Fibroblast of the aortic adventitia (primary cell): ENCODE measurements at places on chromosomes 3 and 15.

GRCh38 chr15:90593499-90594158 is 63.9 kb downstream of the CRTC3 start:
- DNase-seq: no peak

DNA sequence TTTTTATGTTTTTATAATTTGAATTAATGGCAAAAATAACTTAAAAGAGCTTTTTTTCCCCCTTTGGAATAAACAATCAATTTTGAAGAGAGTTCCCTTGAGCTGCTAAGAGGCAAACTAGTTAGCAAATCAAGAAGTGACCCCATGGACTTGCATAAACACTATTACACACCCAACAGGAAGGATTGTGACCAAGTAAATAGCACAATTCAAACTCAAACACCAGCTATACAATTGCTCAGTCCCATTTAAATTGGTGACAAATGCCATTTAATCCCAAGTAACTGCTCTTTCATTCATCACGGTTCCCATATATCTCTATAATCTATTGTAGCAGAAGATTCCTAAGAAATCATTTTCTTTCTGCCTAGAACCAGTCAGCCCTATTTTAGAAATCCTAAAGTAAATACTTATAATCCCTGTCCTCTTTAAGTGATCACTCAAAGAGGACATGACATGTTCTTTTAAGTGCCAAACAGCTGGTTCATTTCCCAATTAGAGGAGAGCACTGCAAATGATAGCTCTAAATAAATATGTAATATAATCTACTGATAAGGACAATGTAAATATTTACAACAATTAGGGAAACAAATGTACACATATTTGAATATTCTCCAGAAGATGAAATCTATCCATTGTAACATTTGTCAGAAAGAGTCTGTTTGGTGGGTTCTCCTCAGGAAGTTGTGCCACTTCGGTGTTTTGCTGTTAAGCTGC is 137.8 kb upstream of the ADAMTS9 start:
- no peak for DNase-seq

- no peak for DNase-seq
Measured at GRCh38 chr3:39196671-39197356, 4.4 kb upstream of the XIRP1 start.

DNA sequence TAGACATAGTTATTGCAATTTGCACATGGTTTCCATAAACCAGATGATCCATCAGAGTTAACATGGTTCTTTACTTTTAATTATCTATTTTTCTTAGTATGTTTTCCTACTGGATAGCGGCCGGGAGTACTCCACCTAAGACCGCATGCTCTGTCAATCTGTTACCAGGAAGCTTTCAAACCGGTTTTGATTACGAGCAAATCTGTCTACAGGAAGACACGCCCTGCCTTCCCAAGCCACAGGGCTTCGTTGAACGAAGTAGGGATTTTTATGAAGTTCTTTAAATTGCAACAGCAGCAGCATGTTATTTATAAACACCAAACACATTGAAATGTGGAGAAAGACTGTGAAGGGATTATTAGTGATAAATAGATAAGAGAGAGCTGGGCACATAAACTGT is 283.3 kb upstream of the ROBO2 start:
- no peak for DNase-seq

DNA sequence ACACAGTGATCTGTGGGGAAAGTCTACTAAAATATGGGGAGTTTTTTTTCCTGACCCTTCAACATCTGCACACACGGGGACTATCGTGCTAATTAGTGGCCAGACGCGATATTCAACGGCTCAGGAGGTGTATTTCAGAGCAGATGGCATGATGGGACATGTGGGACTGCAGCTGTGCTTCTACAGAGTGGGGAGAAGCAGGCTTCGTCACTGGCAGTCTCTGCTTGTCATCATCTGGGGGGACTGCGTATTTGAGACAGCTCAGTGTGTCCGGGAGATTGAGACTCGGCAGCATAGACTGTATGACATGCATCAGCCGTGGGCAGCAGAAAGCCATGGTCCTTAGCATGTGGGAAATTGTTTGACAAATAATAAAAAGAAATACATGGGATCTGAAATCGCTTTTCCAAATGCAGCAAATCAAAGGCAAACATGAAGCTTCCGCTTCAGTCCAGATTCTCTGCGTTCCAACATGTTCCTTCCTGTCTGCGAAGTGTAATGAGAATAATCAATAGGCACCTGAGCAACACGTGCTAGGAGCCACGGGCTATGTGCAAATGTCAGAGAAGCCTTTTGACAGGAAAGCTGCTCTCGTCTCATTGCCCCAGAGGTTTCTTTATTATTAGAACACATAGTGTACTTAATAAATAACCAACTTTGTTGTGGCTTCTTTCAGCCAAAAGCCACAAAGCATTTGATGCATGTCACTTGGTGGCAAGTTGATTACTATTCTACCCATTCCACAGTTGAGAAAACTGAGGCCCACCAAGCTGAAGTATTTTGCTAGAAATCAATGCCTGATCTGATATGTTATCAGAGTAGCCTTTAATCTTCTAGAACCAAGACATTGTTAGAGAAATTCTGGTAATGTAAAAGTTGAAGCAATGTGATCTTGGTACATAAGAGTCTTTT is 276.3 kb downstream of the RYR3 start:
- no peak for DNase-seq

GRCh38 chr3:126259411-126260391 is 79.3 kb upstream of the ALDH1L1 start:
- DNase-seq: peak; percentile 40

GRCh38 chr3:141259821-141260629 is 28.4 kb downstream of the PXYLP1 start:
- no peak for DNase-seq

GRCh38 chr3:184338511-184338945 is 1.1 kb downstream of the FAM131A start:
- peak; percentile 86 for DNase-seq

DNA sequence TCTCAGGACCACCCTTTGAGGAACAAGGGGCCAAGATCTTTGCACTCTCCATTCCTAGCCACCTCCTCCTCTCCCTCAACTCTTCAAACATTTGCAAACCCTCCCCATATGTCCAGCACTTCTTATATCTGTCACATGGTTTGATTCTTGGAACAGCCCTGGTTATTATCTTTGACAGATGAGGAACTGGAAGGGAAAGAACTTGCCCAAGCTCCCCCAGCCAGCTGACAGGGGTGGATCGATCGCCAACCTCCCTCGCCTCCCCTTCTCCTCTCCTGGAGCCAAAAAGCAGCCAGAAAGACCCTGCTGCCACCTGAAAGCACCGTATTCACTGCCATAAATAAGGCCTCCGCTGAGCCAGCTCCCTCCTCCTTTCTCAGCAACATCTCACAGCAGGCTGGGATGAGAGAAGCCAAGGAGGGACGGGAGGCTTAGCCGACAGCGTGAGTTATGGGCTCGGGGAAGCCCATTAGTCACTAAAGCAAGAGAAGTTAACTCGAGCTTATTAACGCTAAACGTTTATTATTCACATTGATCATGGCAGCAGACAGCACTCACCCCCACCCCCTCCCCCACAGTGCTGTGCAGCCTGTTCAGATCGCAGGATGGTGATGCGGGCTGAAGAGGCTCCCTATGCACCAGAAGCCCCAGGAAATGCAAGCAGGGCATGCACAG is 22.2 kb upstream of the FGD5 start:
- DNase-seq: no peak

DNA sequence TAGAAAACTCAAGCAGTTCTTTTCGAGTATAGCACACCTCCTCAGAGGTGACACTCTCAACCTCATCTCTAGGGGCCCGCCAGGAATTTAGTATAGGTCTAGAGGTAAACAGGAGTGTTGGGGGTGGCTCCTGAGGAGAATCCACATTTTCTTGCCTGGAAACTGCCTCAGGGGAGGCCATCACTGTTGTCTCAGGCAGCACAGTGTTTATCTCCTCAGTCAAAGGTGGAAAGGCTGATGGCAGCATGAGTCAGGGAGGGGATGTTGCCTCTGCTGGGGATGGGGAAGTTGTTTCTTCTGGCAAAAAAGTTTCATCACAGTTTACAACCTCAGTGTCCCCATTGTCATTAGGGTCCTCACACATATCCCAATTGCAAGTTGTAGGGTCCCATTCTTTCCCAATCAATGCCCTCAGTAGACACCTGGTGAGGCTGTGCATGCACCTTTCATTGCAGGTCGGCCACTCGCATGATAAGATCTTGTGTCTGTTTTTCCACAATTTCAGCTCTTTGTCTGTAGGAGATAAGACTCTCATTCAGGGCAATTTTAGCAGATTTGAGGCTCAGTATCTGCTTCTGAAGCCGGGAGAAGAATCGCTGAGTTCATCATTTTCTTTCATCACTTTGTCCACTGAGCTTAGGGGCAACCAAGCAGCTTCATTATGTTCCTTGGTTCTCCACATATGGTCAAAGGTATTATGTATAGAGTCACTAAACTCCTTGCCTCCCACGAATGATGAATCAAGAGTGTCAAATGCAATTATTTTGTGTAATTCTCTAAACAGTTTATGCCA is 25.8 kb downstream of the NAALADL2 start:
- DNase-seq: no peak

DNA sequence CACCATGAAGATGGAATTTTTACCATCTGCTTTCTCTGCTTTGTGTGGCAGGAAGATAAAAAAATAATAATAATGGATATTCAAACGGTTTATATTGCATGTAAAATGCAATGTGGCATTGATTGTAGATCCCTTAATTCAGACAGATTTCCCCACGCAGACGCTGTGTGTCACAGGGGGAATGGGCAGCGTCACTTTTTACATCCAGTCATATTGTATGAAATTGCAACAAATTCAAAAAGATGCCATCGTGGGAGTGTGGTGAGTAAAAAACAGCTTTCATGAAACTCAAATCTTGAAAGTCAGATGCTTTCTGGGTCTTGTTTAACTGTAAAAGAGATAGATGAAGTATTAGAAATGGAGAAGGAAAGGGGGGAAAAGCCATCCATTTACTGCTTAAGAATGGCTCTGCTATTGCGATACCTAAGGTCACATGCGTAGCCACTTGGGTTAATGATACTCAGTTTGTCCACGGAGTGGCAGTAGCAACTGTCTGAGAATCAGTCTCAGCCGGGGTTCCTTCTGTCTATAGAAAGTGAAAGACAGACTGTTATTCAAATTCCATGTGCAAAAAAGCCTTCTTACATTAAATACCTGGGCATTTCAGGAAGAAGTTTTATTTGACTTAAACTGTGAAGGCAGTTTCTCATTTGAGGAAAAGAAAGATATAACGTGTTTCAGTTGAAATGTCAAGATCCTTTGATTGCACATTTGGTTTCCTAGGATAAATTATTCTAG is 28.5 kb downstream of the BTD start:
- DNase-seq: peak; percentile 91

DNA sequence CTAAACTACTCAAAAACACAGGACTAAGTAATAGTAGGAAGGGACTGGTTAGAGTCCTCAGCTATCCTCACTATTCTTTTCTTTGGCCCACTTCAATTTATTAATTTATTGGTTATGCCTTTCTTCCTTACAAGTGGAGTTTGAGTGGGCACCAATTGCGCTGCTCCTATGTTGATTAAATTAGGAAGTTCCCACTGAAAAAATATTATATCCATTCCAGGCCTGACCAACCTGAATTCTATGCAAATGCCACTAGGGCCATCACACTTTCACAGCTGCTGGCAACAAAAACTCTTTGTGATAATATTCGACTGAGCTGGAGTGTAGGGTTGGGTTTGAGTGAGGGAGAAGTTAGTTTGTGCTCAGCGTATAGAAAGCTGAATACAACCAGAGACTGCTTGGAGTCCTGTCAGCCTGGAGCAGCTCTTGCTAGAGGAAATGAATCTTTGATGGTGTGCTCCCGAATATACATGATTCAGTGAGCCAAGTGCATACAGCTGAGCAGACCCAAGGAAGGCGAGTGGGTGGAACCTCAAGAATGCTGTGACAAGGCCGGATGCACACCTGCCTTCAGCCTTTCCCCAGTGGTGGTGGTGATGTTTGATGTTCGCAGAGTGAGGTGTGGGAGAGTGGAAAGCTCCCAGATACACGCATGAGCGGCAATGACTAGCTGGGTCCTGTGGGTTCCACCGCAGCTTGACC is 1.5 kb downstream of the ARHGEF3 start:
- no peak for DNase-seq

GRCh38 chr3:46501702-46502101 is 3.9 kb downstream of the RTP3 start:
- DNase-seq: no peak

GRCh38 chr15:75228787-75229186 is 27.1 kb downstream of the C15orf39 start:
- DNase-seq: no peak
